Kidney epithelial cell (primary cell): ENCODE measurements at places on chromosomes 1 and 21. TPM values are rescaled to one million over a fixed set of nuclear protein-coding genes. Genes with fewer than 3 reads are reported as not detected.

Gene CRYBG2
- total RNA-seq, result 2.7 and 18.6 TPM in 2 replicates

Gene PAQR6
- total RNA-seq, result 2.5 TPM in 2 replicates

Gene ALPL
- total RNA-seq, result 5.1 and 7.3 TPM in 2 replicates

Gene OXCT2
- total RNA-seq, result 5.9 and 7.0 TPM in 2 replicates

DNA sequence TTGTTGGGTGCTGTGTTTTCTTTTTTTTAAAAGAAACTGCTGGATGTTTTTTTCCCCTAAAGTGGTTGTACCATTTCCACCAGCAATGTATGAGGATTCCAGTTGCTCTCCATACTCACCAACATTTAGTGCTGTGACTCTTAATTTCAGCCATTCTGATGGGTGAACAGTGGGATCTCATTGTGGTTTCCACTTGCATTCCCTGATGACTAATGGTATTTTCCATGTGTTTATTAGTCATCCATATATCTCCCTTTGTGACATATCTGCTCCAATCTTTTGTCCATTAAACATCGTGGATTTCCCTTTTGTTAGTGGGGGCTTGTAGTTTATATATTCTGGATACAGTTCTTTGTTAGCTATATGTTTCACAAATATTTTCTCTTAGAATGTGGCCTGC lies 206.0 kb downstream of the CAMTA1 start:
- peak; percentile 72 for DNase-seq

DNA sequence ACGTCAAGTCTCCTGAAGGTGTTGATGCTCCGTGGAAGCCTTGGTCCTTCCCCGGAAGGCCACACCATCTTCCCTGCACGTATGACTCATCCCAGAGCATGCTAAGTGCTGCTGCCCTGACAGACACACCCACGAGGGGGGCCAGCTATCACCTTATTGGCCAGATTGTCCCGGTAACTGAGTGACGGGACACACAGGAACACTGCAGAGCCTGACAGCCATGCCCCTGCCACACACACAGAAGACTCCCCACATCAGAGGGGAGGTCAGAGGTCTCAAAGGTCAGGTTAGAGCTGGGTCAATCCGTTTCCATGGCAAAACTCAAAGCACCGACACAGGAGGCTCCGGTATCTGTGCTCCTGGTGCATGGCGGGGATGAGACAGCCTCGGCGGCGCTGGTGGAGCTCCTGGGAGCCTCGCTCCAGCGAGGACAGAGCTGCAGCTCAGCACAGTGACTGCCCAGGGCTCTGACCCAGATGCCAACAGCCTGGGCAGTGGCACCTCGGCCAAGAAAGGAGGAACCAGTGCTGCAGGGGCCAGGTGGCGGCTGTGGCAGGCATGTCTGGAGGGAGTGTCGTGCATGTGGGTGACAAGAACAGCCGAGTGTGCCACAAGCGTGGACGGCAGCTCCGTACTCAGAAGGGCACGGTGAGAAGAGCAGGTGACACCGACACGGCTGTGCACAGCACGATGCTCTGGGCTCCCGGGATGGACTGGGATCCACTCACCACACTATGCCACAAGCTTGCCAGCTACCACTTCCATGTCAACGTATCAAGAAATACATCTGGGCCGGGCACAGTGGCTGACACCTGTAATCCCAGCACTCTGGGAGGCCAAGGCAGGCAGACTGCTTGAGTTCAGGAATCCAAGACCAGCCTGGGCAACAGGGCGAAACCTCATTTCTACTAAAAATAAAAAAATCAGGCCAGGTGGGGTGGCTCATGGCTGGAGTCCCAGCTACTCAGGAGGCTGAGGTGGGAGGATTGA lies 14.8 kb upstream of the TMEM240 start:
- peak; percentile 54 for DNase-seq

DNA sequence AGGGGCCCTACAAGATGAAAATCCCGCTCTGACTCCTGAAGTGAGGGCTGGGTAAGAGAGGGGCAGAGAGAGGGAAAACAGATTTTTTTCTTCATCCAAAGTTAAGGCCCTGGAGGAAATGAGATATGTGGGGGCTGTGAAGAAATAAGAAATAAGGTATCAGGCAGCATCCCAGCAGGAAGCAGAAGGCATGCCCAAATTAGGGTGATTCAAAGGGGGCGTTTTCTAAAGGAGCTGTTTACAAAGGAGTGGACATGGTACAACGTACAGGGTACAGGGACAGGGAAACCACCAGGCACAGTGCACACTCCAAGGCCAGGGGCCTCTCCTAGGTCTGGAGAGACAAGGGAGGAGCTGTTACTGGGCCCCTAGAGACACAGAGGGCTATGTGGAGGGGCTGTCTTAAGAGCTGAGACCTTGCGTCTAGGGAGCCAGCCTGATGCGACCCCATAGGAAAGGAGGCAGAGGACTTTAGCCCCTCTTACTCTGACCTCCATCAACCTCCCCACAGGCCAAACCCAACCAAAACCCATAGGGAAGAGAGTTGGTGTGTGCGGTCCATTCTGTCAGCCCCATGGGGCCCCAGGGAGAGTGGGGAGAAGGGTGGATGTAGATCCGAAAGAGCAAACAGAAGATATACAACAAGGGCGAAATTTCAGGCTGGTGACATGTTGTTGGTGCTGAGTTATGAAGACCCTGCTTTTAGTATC lies 38.6 kb downstream of the STYXL2 start:
- no peak for DNase-seq

- DNase-seq, result no peak
Measured at GRCh38 chr1:236953151-236953700, 51.0 kb downstream of the MT1HL1 start.

DNA sequence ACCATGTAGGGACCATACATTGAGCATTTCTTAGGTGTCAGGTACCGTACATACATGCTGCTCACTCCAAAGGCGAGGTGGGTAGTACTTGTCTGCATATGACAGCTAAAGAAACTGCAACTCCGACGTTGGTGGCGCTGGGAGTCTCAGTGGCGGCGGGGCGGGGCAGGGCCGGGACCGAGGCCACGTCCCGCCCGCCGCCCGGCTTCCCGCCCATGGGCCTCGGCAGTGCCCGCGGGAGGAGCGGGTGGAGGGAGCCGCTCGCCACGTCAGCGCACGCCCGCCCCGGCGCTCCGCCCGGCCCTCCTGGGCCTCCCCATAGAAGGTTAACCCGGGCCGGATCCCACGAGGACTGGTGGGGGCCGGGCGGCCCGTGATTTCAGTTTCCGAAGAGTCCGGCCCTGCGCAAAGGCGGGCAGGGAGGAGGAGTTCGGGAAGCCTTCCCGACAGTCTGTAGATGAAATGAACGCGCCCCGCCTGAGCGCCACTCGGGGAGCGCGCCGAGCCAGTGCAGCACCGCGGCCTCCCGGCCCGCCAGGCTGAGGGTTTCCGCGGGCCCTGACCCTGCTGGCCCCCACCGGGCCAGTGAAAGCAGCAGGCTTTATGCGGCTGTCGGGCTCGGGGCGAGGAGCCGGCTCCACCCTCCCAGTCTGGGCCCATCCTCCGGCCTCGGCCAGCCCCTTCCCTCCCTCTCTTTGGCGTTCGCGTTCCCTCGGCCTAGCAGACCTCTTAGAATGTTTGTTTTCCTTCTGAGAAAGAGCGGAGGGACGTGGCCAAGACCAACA lies 119.9 kb upstream of the JUN start:
- no peak for DNase-seq

DNA sequence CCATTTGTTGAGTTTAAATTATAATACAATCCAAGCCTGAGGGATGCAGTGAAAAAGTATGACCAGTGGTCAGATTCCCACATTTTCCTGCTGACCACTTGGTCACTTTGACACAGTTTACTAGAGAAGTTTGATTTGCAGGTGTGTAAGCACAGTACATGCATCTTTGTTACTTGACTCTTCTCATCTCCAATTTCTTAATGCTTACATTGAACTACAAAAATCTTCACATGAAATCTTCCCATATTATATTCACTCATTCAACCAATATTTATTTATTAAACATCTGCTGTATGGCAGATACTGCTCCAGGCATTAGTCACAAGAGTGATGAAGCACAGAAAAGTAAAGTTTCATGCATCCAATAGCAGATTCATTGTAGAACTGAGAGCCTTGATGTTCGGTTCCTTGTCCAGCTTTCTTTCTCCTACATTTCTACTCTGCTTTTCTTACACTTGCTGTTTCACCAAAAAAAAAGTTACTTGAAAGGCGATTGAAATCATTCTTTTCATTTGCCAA lies 211.7 kb downstream of the NFIA start:
- no peak for DNase-seq

- no peak for DNase-seq
Measured at GRCh38 chr1:203462878-203463277, 12.7 kb upstream of the PRELP start.

DNA sequence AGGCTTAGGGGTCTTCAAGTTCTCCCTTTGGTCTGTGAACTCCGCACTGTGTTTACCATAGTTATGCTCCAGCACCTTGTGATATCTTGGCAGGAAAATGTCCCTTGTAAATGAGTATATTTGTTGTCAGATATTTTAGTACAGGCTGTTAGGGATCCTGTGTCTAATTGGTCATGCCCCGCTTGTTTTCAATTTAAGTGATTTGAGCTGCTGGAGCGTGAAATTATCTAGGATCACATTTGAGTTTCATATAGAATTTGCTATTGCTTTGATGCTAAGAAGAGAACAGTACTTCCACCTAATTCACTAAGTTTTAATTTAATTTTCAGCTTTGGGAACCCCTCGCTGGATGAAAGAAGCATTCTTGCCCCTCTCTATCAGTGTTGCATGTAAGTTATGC lies 15.4 kb upstream of the TOR3A start:
- DNase-seq, result no peak

DNA sequence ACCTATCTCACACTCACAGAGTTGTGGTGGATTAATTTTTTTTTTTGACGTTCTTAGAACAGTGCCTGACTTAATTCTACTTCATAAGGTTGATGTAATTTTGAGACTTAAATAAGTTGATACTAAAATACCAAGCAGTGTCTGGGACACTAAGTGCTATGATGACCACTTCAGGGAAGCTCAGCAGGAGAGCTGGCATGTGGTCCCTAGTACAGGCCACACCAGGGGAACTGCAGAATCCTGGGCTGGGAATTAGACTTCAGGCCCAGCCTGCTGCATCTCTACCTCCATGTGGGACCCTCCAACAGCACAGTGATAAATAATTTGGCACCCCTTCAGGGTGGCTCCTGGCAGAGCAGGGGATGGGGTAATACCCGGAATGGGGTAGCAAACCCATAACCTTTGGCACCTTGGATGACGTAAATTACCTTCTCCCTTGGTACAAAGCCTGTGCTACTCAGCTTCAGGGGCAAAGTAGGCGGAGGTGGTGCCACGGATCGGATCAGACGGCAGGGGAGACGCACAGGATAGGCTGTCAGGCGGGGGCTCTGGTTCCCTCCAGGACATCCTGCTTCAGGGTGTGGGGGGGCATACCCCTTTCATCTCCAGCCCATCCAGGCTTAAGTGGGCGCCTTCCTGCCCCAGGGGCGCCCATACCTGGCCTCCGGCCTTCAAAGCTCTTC lies 4.8 kb downstream of the MFSD2A start:
- no peak for DNase-seq

GRCh38 chr1:219427403-219427802 lies 185.5 kb downstream of the ZC3H11B start:
- no peak for DNase-seq

DNA sequence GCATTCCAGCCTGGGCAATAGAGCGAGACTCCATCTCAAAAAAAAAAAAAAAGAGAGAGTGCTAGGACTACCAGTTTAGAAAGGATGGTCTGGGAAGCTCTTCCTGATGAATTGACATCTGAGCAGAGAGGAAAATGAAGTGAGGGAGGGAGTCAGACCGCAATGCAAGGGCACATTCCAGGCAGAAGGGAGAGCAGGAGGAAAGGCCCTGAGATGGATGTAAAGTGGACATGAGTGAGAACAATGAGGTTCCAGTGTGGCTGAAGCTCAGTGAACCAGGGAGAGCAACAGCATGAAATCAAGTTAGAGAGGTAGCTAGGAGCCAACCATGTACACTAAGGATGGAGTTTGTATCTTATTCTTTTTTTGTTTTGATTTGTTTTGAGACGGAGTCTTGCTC lies 55.9 kb upstream of the SPOCD1 start:
- peak; percentile 52 for DNase-seq

- no peak for DNase-seq
Measured at GRCh38 chr1:42721926-42722325, 18.1 kb downstream of the CLDN19 start.

DNA sequence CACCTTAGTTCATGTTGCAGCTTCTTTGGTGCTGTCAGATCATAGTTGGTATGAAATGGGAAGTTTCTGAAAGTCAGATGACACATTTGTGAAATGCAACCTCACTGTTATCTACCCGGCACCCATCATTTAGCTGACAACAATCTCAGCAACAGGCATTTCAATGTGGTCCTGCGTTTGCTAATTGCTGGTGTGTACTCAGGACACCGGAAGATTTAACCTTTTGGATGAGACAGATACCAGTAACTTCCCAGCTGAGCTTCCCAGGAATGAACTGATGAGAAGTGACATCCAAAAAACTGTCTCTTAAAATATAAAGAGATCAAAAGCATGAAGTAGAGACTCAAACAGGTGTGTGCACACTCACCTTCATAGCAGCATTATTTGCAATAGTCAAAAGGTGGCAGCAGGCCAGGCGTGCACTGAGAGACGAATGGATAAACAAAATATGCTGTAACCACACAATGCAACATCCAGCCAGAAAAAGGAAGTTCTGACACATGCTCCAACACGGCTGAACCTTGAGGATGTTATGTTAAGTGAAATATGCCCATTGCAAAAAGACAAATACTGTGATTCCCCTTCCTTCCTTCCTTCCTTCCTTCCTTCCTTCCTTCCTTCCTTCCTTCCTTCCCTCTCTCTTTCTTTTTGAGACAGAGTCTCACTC lies 7.9 kb upstream of the CLDN14 start:
- no peak for DNase-seq

DNA sequence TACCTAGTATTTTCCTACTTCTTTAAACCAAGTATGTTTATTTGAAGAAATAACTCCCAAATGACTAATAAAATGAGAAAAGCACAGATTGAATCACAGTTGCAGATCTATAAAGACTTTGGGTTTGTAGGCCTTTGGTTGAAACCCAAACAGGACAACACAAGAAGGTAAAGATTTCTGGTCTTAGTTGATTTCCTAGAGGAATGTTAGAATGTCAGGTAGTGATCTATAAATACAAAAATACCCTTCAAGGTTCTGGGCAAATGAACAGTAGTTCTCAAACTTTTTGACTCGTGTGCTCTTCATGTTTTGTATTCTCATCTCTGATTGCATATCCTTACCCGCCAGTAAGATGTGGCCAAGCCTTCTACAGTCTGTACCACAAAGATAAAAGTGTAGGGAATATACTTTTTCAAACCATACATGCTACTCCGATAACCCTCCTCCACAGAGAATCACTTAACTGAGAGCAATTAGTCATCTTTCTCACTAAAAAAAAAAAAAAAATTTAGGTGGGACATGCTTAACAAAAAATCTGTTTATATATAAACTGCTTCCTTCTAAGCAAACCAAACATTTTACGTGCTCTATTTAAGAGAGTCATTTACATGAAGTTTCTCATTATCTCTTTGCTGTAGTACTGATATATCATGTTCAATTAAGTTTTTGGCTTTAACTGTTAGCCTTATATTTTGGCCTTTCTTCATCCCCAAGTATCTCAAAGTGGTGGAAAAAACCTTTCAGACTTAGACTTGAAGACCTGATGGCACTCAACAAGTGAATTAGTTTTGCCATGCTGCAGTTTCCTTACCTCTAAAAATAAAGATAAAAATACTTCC lies 36.0 kb downstream of the CNIH4 start:
- DNase-seq, result no peak
